Astrocyte of the hippocampus (primary cell): ENCODE measurements at places on chromosomes 13 and 19.

- DNase-seq: no peak
Measured at GRCh38 chr19:35528218-35529038, at the start of gene SBSN. SBSN (minus strand) TSS chr19:35528311; CDS start chr19:35528281, 30 bp downstream.

- DNase-seq: no peak
Measured at GRCh38 chr13:89383891-89384290, 1712.7 kb downstream of the SLITRK5 start.

- DNase-seq: peak; percentile 59
Measured at GRCh38 chr13:47499358-47500150, 501.5 kb downstream of the SUCLA2 start.

DNA sequence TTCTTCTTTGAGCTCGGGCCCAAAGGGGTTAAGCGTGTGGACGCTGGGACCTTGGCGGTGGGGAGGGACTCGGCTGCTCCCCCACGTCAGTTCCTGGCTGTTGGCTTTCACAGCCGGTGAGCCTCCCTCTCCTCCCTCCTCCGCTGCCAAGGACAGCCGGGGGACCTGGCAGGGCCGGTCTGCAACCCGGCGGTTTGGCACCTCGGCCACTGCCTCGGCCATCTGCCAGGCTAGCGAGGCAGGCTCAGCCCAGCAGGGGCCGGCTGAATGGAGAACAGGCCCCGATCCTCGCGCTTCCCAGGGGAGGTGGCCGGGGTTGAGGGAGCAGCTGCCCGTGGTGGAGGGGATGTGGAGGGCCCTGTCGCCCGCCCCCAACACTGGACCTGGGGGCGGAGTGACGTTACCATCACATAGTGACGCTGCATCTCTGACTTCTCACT lies 5.0 kb downstream of the TLE5 start:
- peak; percentile 96 for DNase-seq

DNA sequence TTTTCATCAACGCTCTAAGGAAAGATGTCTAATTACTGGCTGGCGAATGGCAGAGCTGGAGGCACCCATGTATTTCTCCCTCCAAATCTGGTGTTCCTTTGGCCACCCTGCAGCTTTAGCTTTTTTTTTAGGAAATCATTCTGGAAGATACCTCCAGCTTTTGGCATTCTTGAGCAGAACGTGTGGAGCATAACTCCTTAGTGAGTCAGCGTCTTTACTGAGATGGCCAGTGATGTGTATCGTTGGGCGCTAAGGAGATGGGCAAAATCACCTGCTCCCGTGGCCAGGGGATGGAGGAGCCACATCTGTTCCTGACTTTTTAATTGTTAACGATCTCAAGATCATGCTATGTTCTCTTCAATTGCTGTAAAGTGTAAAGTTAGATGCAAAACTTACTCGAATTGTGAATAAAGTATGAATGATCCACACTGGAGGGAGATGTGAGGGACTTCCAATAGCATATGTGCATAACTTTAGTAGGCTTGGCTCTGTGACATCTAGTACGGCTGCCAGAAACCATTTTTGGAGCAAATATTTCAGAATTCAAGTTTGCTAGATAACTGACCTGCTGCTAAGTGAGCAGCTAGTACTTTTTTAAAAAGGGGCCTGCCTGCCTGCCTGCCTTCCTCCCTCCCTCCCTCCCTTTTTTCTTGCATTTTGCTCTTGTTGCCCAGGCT lies 24.4 kb upstream of the C1QTNF9 start:
- no peak for DNase-seq

DNA sequence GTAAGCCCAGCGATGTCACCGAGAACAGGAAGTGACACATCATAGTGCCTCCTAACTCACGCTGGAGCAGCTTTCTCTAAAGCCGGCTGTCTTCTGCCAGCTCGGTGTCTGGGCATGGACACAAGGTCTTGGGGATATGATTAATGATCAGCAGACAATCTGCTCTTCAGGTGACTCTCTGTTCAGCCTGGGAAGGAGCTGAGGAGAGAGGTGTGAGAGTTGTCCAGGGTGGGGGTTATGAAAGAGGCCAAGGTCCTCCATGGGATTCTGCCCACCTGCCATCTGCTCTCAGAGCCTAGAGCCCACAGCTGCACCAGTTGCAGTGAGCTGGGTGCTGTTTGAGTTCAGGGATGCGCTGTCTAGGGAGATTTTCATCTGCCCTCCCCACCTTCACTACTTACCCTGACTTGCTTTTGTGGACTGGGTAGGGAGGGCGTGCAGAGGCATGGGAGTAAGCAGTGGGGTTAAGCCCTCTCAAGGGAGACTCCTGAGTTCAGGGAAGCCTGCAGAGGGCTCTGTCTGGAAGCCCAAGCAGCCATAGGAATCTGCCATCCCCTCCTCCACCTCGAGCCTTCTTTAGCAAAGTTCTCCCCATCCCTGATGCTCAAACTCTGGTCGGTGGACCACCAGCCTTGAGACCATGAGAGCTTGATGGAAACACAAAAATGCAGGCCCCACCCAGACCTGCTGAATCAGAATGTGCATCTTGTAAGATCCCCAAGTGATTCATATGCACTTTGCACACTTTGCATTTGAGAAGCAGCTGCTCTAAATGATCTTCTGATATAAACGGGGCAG lies 539.7 kb downstream of the RFC3 start:
- peak; percentile 57 for DNase-seq

DNA sequence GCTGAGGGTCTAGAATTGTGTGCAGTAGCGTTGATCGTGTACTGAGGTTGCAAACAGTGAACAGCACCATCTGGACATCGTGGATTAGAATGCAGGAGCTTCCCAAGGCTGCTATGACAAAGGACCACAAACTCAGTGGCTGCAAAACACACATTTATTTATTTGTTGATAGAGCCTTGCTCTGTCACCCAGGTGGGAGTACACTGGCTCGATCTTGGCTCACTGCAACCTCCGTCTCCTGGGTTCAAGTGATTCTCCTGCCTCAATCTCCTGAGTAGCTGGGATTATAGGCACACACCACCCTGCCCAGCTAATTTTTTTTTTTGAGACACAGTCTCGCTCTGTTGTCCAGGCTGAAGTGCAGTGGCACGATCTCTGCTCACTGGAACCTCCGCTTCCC lies 2.3 kb upstream of the UHRF1 start:
- DNase-seq: no peak

DNA sequence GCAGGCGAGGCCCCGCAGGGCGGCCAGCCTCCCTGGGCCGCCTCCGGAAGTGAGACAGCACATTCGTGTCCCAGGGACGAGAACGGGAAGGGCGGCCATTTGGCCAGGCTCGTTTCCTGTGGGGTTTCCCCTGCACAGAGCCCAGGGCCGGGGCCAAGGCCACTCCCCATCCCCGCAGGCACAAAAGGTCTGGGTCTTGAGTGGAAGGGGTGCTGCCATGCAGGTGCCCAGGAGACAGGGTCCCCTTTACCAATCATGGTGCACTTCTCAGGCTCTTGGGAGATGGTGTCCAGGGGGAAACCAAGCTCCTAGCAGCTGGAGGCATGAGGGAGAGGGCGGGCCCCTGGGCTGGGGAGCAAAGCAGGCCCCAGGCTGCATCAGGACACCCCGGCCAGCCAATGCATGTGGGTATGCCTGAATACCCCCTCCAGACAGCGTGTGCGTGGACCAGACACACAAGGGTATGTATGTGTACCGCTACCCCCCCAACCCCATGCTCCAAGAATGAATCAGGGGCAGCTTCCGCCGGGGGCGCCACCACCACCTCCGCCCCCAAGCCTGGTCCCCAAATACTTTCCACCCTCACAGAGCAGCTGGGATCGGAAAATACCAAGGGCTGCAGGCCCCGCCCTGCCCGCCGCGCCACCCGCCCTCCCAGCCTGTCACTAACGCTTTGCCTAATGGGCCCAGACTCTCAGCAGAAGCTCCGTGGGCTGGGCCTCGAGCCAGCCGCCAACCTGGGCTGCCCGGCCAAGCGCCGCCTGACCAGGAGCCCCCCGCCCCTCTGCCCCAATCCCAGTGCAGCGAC lies 37.6 kb upstream of the NANOS3 start:
- peak; percentile 91 for DNase-seq

- DNase-seq: no peak
Measured at GRCh38 chr19:3664879-3665642, 35.2 kb downstream of the PIP5K1C start.

DNA sequence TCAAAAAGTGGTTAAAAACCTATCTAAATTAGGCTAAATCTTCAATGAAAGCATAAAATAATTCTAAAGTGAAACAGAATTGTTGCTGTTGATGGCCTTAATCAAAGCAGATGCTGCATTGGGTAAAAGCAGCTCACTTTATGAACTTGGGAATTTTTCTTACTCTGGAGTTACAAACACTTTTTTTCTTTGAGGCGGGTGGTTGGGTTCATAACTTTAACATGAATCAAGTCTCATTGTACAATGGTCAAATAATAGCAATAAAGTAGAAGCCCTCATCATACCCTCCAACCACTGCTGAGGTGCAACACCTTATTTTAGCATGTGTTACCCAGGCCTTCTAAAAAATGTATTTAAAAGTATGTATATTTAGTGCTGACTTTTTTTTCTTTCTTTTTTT lies 29.1 kb downstream of the NUP58 start:
- no peak for DNase-seq

- DNase-seq: no peak
Measured at GRCh38 chr19:55188625-55189024, 8.5 kb upstream of the SYT5 start.

- DNase-seq: peak; percentile 100
Measured at GRCh38 chr19:4246767-4247593, at the start of gene YJU2. YJU2 (plus strand) TSS chr19:4247080; CDS start chr19:4247147, 67 bp downstream.

DNA sequence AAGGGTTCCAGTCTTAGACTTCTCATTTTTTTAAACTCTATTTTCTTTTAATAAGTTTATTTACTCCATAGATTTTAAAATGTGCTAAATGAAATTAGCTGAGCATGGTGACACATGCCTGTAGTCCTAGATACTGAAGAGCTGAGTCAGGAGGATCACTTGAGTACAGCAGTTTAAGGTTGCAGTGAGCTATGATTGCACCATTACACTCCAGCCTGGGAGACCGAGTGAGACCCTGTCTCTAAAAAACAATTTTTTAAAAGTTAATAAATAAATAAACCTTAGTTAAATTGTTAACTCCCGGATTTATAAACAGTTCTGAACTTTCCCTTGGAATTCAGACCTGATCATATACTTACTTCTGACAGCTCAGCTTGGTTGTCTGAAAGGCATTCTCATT lies 32.5 kb downstream of the PCDH20 start:
- DNase-seq: no peak

DNA sequence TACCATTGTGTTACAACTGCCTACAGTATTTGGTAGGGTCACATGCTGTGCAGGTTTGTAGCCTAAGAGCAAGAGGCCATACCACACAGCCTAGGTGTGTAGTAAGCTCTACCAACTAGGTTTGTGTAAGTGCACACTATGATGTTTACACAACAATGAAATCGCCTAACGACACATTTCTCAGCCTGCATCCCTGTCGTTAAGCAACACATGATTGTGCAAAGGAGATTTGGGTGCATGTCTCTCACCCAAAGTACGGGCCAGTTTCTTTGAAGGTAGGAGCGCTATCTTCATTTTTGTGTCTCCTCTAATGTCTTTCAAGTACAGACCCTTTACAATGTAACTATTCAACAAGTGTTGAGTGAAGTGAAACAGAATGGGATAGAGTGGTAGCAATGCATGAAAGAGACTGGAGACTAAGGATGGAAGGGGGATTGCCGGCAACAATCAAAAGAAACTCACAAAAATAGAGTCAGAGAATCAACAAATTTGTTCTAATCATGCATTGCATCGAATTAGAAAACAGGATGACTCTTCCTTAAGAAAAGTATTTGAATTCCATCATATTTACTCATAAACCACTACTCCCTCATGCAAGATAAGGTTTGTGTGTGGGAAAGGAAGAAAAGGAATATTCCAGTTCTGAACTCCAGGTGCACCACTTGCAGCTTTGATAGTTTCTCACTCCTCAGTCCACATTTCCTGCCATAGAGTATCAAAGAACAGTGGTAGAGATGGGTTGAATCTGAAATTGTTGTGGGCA lies 60.2 kb upstream of the TNFRSF19 start:
- peak; percentile 84 for DNase-seq

DNA sequence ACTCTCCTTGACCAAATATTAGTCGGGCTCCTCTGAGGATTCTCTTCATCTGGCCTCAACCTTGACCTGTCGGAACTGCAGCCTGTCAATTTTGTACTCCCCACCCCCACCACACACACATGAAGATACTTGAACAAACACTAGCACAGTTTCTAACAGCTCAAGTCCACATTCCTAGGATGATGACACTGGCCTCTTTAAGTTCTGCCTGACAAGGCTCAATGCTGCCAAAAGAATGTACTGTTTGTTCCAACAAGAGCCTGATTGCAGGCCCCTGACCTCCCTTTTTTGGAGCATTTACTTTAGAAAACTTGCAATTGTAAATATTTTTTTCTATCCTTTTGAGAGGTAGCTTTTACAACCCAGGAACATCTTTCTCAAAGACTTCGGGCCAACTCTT lies 169.2 kb upstream of the IRS2 start:
- peak; percentile 16 for DNase-seq

- no peak for DNase-seq
Measured at GRCh38 chr13:69213396-69213795, 894.2 kb upstream of the ATXN8OS start.

DNA sequence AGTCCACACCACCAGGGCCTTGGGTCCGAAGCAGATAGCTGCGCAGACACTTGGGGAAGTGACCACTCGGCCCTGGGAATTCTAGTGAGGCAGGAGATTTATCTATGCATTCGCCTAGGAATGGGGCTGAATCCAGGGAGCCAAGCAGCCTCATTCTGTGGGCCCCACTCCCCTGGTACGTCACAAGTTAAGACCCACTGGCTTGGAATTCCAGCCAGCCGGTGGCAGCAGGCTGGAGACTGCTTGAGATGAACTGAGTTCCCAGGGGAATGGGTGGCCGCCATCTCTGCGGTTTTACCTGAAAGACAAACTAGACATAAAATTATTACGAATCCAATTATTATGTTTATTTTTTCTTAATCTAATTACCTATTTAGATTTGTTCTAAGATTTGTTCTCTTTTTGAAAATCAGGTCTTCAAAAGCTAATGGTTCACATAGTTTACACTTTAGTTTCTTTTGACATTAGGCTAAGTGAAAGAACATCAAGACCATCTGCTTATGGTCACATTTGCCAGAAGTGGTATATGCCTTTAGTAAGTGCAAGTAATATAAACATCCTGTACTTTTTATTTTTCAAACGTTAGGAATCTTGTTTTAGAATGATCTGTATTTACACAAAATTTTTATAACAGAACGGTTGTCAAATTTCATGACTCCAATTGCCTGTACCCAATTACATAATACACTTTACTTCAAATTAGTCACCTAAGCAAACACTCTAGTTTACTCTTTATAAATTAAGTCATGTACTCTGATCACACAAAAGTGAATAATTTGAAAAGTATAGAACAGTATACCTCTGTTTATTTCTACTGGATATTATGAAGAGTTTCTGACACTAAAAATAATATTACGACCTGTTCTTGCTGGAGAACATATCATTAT lies 74.4 kb downstream of the SLITRK6 start:
- no peak for DNase-seq

- DNase-seq: no peak
Measured at GRCh38 chr13:77530875-77531274, 4.6 kb upstream of the SCEL start.
